ENCODE measurements at places on chromosomes 5 and 9. TPM values are rescaled to one million over a fixed set of nuclear protein-coding genes. Genes with fewer than 3 reads are reported as not detected.

DNA sequence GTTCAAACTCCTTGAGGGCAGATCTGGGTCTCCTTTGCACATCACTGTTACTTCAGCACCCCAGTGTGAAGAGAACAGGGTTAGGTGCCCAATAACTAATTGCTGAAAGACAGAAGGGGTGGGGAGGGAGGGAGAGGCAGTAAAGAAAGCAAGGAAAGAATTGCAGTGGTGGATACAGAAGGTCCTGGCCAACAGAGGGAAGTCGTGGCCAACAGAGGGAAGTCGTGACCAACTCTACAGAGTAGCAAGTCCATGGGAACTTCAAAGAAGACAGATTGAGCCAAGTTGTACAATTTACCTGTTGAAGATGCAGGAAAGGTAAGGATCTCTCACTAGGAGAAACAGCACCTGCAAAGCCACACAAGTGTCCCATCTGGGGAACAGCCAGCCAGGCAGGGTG lies 27.0 kb downstream of the CCNJL start:
- H3K27ac ChIP-seq: no peak overlapping the region
- peaks cover 18% of the 10 kb centered on the region for H3K4me1 ChIP-seq
- H3K27me3 ChIP-seq: no peaks in the 10 kb centered on the region
- H3K4me3 ChIP-seq: no peak overlapping the region
- DNase-seq: no peak

GRCh38 chr9:132645306-132645705 lies 24.5 kb downstream of the DDX31 start:
- H3K27ac ChIP-seq: no peak overlapping the region
- H3K36me3 ChIP-seq: peaks cover 78% of the 10 kb centered on the region
- H3K27me3 ChIP-seq: no peaks in the 10 kb centered on the region
- H3K4me1 ChIP-seq: no peaks in the 10 kb centered on the region

DNA sequence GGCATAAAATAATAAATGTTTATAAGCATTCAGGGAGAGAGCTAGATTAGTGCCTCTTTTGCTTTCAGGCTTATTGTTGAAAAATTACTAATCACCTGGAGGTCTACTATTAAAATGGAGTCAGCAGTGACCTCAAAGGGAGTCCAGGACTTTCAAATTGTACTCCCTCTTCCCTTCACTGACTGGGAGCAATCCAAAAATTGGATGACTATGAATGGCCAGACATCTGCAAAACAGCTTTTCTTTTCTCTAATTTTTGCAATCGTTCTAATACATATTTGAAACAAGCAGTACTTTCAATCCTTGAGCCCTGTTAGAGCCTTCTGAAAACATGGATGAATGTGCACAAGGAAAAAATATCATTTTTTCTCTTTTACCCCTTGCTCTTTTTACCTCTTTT lies 461.8 kb downstream of the TMEM232 start:
- DNase-seq: no peak
- H3K4me1 ChIP-seq: peaks cover 10% of the 10 kb centered on the region
- no peak overlapping the region for H3K27ac ChIP-seq

The SMIM3 gene
- total RNA-seq: 21.7 TPM

DNA sequence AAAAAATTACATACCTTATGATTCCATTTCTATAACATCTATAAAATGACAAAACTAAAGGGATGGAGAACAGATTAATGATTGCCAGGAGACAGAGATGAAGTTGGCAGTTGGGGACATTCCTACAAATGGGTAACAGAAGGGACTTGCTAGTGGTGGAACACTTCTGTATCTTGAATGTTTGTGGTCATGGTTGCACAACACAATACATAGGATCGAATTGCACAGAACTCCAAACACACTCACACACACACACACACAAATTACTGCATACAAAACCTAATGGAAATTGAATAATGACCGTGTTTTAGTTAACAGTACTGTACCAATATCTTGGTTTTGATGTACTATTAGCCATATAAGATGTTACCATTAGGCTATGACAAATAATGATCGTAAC lies 330.7 kb upstream of the POU5F2 start:
- no peaks in the 10 kb centered on the region for H3K4me1 ChIP-seq
- no peaks in the 10 kb centered on the region for H3K36me3 ChIP-seq
- peak; percentile 6 for DNase-seq
- no peaks in the 10 kb centered on the region for H3K27me3 ChIP-seq
- no peak overlapping the region for H3K4me3 ChIP-seq

The WNK2 gene
- total RNA-seq: 0.29 TPM

DNA sequence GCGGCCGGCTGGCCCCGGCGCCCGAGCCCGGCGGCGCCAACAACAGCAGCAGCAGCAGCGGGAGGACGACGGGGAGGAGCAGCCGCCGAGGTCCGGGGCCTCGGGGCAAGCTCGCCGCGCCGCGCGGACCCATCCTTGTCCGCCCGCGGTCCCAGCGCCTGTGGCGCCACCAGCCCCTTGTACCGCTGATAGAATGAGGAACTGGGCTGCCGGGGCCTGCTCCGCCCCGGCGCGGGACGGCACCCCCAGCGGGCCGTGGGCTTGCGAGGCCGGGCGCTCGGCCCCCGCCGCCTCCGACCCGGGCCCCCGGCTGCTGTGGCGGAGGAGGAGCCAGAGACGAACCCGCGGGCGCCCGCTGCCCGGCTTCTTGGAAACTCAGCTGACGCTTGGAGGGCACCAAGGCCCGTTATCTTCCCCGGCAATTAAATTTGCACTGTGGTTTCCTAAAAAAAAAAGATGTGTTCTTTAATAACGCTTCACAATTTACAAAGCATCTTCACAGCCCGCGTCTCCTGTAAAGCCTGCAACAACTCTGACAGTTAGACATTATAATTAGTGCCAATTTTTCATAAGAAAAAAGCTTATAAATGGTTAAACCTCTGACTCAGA lies at the start of gene ARSB:
ARSB (minus strand) TSS at position 195 of the 609 bp plus-strand sequence; CDS start at position 133, 62 bp downstream.
- no peaks in the 10 kb centered on the region for H3K36me3 ChIP-seq
- H3K27ac ChIP-seq: peak within 1 kb of the TSS; percentile 42
- no peaks in the 10 kb centered on the region for H3K27me3 ChIP-seq
- peak within 1 kb of the TSS; percentile 83 for H3K4me3 ChIP-seq

GRCh38 chr9:92764381-92764987 lies at the start of gene BICD2:
TSS of gene BICD2 (minus strand) at chr9:92764833. CDS start at chr9:92764744, 89 bp downstream.
- H3K36me3 ChIP-seq: no peaks in the 10 kb centered on the region
- no peaks in the 10 kb centered on the region for H3K27me3 ChIP-seq
- no peak for DNase-seq
- peaks cover 49% of the 10 kb centered on the region for H3K4me1 ChIP-seq
- peak within 1 kb of the TSS; percentile 85 for H3K4me3 ChIP-seq

The CDH6 gene
- total RNA-seq: not detected

The GFI1B gene
- total RNA-seq: not detected

The CARTPT gene
- not detected for total RNA-seq

DNA sequence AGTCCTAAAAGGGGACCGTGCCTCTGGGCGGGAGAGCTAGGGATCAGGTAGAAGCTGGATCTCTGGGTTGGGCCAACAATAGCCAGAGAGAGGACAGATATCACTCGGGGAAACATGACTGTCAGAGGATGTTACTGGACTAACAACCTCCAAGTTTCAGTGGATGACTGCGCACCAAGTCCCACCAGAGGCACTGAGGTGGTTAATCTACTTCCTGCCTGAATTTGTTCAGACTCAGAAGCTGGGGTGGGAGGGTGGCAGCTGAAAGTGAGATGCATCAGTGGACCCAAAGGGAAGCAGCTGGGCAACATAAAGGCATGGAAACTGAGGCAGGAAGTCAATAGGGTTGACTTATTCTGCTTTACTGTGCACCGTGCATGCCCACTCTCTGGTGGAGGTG lies 130.1 kb upstream of the SLC44A1 start:
- DNase-seq: no peak
- H3K27ac ChIP-seq: no peak overlapping the region
- no peaks in the 10 kb centered on the region for H3K27me3 ChIP-seq
- H3K4me3 ChIP-seq: no peak overlapping the region
- H3K4me1 ChIP-seq: no peaks in the 10 kb centered on the region

DNA sequence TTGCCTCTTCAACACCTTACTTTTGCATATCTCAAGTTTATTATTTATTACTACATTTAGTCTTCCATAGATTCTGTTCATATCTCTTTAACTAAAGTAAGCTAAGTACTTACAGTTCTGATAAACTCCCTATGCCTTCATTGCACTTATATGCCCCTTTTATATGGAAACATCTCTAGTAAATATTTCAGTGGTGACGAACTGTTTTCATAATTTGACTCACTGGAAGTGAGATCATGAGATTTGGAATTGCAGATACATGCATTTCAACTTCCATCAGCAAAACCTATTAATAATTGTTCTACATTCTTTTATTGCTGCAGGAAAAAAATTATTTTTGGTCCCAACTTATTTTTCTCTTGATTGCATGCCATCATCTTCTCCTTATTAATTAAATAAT lies 263.5 kb downstream of the CD180 start:
- no peaks in the 10 kb centered on the region for H3K36me3 ChIP-seq
- no peaks in the 10 kb centered on the region for H3K27me3 ChIP-seq
- no peak overlapping the region for H3K27ac ChIP-seq
- peak; percentile 8 for DNase-seq

DNA sequence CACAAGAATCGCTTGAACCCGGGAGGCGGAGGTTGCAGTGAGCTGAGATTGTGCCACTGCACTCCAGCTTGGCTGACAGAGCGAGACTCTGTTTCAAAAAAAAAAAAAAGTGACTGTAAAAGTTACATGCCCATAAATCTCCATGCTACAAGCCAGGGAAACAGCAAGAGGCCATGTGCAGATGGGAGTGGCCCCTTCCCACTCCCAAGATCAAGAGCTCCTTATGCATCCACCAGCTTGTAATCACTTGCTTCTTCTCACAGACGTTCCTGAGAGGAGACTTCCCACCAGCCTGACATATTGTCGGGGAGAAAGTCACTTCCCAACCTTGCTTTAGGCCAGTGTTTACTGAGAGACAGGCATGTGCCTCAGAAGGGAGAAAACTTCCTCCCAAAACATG lies 45.6 kb upstream of the N4BP3 start:
- DNase-seq: no peak
- no peak overlapping the region for H3K4me3 ChIP-seq
- no peak overlapping the region for H3K27ac ChIP-seq
- no peaks in the 10 kb centered on the region for H3K4me1 ChIP-seq
- H3K27me3 ChIP-seq: no peaks in the 10 kb centered on the region

The SIT1 gene
- total RNA-seq: not detected

The CDH9 gene
- not detected for total RNA-seq

- peaks cover 17% of the 10 kb centered on the region for H3K4me1 ChIP-seq
- no peak for DNase-seq
- H3K36me3 ChIP-seq: no peaks in the 10 kb centered on the region
- no peak overlapping the region for H3K4me3 ChIP-seq
- no peaks in the 10 kb centered on the region for H3K27me3 ChIP-seq
These were observed 111.9 kb upstream of the MTAP start for GRCh38 chr9:21690561-21690960.

The PLAC8L1 gene
- total RNA-seq: 3.0 TPM

GRCh38 chr9:110850401-110851135 lies 182.0 kb downstream of the MUSK start:
- peaks cover 11% of the 10 kb centered on the region for H3K4me1 ChIP-seq
- H3K27ac ChIP-seq: no peak overlapping the region
- H3K27me3 ChIP-seq: no peaks in the 10 kb centered on the region
- H3K36me3 ChIP-seq: no peaks in the 10 kb centered on the region

The LMBRD2 gene
- total RNA-seq: 7.9 TPM

DNA sequence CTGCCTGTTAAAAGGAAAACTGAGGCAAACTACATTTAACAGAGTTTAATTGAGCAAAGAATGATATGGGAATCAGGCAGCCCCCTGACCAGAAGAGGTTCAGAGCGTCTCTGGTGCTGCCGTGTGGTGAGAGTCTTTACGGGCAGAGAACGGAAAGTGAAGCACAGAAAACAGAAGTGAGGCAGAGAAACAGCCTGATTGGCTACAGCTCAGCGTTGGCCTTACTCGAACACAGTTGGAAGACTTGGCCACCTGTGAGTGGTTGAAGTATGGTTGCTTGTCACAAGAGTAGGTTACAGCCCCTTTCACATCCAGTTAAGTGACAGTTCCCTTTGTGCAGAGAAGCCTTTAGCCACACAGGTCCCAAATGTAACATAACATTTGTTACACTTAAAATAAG lies 16.9 kb upstream of the FBP1 start:
- no peaks in the 10 kb centered on the region for H3K27me3 ChIP-seq
- no peak for DNase-seq
- H3K27ac ChIP-seq: no peak overlapping the region
- H3K36me3 ChIP-seq: no peaks in the 10 kb centered on the region

The ACTBL2 gene
- 0.10 TPM for total RNA-seq

GRCh38 chr5:55509796-55510522 lies 24.8 kb downstream of the PLPP1 start:
- H3K4me1 ChIP-seq: peaks cover 9% of the 10 kb centered on the region
- H3K4me3 ChIP-seq: no peak overlapping the region
- DNase-seq: peak; percentile 0
- no peaks in the 10 kb centered on the region for H3K36me3 ChIP-seq
- H3K27ac ChIP-seq: no peak overlapping the region
- no peaks in the 10 kb centered on the region for H3K27me3 ChIP-seq

- H3K27ac ChIP-seq: no peak overlapping the region
- H3K36me3 ChIP-seq: no peaks in the 10 kb centered on the region
- no peak for DNase-seq
- no peak overlapping the region for H3K4me3 ChIP-seq
- H3K27me3 ChIP-seq: no peaks in the 10 kb centered on the region
- peaks cover 15% of the 10 kb centered on the region for H3K4me1 ChIP-seq
These were observed 20.0 kb downstream of the ANKRD33B start for GRCh38 chr5:10583663-10584572.

GRCh38 chr5:134577022-134577795 lies 51.7 kb downstream of the JADE2 start:
- peak overlapping the region; percentile 75 for H3K27ac ChIP-seq
- H3K4me1 ChIP-seq: peaks cover 24% of the 10 kb centered on the region
- H3K36me3 ChIP-seq: peaks cover 100% of the 10 kb centered on the region
- no peak overlapping the region for H3K4me3 ChIP-seq
- peak; percentile 82 for DNase-seq

DNA sequence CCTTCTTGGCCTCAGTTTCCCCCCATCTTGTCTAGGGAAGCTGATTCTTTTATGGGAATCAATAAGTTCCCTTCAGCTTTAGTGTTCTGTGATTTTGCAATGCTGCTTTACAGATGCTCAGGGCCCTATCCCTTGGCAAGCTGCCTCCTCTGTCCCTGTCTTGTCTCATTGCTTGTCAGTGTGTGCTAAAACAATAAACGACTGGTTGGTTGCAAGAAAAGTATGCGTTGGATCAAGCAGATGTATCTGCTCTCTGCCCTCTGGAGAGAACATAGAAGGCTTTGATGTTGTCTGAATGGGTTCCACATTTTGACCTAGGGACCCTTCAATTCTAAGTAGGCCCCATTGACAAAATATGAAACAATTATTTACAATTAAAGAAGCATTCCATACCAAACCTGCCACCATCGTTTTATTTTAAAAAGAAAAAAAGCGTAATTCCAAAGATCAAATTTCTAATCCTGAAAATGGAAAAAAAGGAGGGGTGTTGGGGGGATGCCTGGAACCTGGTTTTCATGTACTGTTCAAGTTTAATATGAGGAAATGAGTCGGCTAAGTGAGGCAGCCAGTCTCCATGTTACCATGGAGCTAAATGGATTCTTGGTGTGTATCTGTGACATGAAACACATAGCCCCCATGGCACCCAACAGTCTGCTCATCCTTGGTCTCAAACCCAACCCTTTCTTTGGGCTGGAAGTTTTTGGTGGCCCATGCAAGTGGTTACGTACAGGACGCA lies 31.2 kb upstream of the TARS1 start:
- DNase-seq: peak; percentile 12
- no peaks in the 10 kb centered on the region for H3K36me3 ChIP-seq
- no peak overlapping the region for H3K27ac ChIP-seq
- H3K4me3 ChIP-seq: no peak overlapping the region
- no peaks in the 10 kb centered on the region for H3K27me3 ChIP-seq

All from MCF 10A (cell line).